Natural killer cell (primary cell): ENCODE measurements at places on chromosomes 6 and 20. TPM values are rescaled to one million over a fixed set of nuclear protein-coding genes. Genes with fewer than 3 reads are reported as not detected.

GRCh38 chr20:24797745-24798655 lies 151.1 kb upstream of the CST7 start:
- no peaks in the 10 kb centered on the region for H3K27me3 ChIP-seq
- no peak for DNase-seq
- H3K4me1 ChIP-seq, result no peaks in the 10 kb centered on the region
- H3K36me3 ChIP-seq, result no peaks in the 10 kb centered on the region
- H3K4me3 ChIP-seq, result no peak overlapping the region

- H3K36me3 ChIP-seq, result no peaks in the 10 kb centered on the region
- H3K27ac ChIP-seq, result no peak overlapping the region
- no peaks in the 10 kb centered on the region for H3K4me1 ChIP-seq
- DNase-seq, result no peak
- H3K27me3 ChIP-seq, result no peaks in the 10 kb centered on the region
Measured at GRCh38 chr6:46921059-46921458, 679 bp downstream of the ADGRF5 start.

DNA sequence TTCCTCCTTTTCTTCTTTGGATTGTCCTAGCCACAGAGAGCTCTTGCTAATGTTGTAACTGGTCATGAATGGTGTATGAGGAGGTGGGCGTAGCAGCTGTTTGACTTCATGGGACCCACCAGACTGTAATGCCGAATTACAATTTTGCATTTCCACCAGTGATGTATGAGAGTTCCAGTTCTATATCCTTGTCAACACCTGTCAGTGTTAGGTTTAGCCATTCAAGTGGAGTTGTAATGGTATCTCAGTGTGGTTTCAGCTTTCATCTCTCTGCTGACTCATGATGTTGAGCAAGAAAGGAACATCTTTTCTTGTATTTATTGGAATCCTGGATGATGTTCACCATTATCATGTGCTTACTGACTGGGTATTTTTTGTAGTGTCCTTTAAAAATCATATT lies 5.1 kb downstream of the IGF2R start:
- peaks cover 67% of the 10 kb centered on the region for H3K4me1 ChIP-seq
- H3K27me3 ChIP-seq, result no peaks in the 10 kb centered on the region
- no peak for DNase-seq
- no peaks in the 10 kb centered on the region for H3K36me3 ChIP-seq

DNA sequence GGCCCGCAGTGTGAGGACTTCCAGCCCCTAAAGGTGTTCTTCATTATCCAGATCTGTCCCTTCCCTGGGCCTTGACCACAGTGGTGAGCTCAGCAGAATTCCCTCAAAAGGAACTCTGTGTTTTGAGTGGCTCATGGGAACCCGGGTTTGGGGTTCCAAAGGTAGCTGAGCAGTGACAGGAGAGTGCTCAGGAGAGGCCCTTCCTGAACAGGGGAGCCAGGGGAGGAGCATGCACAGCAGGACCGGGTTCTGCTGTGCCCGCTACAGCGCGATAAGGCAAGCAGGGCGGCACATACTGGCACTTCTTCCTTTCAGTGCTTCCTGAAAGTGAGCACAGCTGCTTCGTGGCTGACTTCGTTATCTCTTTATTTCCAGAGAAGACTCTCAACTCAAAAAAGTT lies 88.3 kb downstream of the SSR1 start:
- H3K27ac ChIP-seq, result no peak overlapping the region
- H3K4me1 ChIP-seq, result no peaks in the 10 kb centered on the region
- H3K4me3 ChIP-seq, result no peak overlapping the region
- DNase-seq, result no peak
- H3K36me3 ChIP-seq, result peaks cover 42% of the 10 kb centered on the region
- H3K27me3 ChIP-seq, result no peaks in the 10 kb centered on the region

DNA sequence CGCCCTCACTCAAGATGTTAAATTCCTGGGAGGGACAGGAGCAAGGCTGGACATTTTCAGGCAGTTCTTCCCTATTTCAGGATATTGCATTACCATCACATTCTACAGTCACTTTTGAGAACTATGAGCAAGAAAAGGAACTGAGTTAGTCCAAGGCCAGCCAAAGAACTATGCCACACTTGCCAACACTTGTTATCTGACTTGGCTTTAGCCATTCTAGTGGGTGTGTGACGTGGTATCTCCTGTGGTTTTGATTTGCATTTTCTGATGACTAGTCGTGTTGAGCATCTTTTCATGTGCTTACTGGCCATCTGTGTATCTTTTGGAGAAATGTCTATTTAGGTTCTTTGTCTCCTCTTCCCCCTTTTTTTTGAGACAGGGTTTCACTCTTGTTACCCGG lies 12.0 kb downstream of the XRN2 start:
- no peaks in the 10 kb centered on the region for H3K27me3 ChIP-seq
- peak; percentile 10 for DNase-seq
- H3K4me3 ChIP-seq, result no peak overlapping the region
- H3K36me3 ChIP-seq, result no peaks in the 10 kb centered on the region

DNA sequence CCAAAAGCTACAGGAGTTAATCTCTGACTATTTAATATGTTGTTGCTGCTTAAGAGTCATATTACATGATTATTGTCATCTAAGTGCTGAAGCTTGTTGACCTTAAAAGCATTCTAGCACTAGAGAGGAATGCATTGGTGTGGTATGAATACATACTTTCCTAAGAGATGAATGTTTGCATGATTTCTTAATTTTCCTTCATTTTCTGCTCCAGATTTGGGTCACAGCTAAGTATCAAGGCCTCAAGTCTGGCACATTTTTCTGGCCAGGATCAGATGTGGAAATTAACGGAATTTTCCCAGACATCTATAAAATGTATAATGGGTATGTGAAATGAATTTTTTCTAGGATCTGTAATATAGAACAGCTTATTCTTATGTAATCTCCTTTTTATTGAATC lies 53.6 kb downstream of the ENPP1 start:
- H3K27me3 ChIP-seq, result no peaks in the 10 kb centered on the region
- H3K36me3 ChIP-seq, result no peaks in the 10 kb centered on the region
- H3K4me1 ChIP-seq, result no peaks in the 10 kb centered on the region
- no peak overlapping the region for H3K27ac ChIP-seq
- no peak overlapping the region for H3K4me3 ChIP-seq
- DNase-seq, result no peak

DNA sequence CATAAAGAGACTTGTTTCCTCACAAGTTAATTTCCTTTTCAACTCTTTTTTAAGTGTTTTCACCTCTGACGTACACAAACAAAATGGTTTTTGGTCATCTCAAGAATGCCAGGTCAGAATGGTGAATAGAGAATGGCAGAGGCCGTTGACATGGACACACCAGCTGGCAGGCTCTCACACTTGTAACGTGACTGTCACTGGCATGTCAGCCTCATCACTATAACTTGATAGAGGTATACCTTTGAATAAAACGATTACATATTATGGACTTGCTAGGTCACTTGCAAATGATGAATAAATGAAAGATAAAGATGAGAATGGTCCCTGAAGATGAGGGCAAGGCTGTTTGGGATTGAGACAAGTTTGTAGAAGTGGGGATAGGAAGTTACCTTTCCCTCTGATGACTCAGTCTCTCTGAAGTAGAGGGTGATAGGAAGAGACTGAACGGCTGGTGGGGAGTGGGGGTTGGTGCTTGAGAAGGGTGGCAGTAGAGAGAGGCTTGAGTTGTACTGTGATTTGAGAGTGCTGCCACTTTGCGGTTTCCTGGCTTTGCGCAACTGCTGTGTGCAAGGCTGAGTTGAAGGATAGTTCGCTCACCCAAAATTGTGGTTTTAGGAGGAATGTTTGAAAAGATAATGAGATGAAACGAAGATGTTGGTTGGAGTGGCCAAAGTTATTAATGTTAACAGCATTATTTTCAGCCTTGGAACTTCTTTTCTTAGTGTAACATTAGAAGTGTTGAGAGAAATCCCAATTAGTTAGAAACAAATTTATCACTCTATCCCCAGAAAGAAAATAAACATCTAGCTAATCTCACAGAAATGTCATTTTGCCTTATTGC lies 30.3 kb downstream of the TBPL1 start:
- DNase-seq, result peak; percentile 70
- H3K4me1 ChIP-seq, result peaks cover 7% of the 10 kb centered on the region
- peaks cover 46% of the 10 kb centered on the region for H3K36me3 ChIP-seq
- H3K27me3 ChIP-seq, result no peaks in the 10 kb centered on the region
- no peak overlapping the region for H3K4me3 ChIP-seq

The ABCF1 gene
- 138 TPM for total RNA-seq

The CUL9 gene
- 85.7 TPM for total RNA-seq

The RNASET2 gene
- total RNA-seq, result 65.1 TPM

The SLC17A2 gene
- not detected for total RNA-seq
